ENCODE measurements at places on chromosomes 3 and 15. TPM values are rescaled to one million over a fixed set of nuclear protein-coding genes. Genes with fewer than 3 reads are reported as not detected.
A peak's percentile ranks its signal among the peaks of the same experiment; 100 is the strongest.

GRIP2 gene
- total RNA-seq: 0.18 TPM

ADCY5 gene
- total RNA-seq: 15.3 TPM

AQP9 gene
- not detected for total RNA-seq

MINAR1 gene
- 2.1 TPM for total RNA-seq

PLA2G4D gene
- not detected for total RNA-seq

CIB1 gene
- 33.8 TPM for total RNA-seq

CLDN1 gene
- total RNA-seq: 41.4 TPM

DNA sequence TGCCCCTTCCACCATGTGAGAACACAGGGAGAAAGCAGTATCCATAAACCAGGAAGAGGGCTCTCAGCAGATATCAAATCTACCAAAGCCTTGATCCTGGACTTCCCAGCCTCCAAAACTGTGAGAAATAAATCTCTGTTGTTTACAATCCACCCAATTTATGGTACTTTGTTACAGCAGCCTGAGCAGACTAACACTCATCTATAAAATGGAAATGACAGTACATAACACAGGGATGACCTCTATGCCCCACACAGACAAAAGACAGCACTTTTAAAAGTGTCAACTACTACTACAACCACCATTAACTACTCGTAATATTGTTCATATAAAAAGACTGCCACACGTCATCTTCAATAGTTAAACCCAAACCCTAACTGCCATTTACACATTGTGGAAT, 5.7 kb downstream of the RYK start:
- DNase-seq: no peak

GRCh38 chr3:61353382-61353781, 102.1 kb upstream of the FHIT start:
- DNase-seq: no peak

GRCh38 chr15:59933607-59934006, 70.5 kb upstream of the FOXB1 start:
- no peak for DNase-seq

DNA sequence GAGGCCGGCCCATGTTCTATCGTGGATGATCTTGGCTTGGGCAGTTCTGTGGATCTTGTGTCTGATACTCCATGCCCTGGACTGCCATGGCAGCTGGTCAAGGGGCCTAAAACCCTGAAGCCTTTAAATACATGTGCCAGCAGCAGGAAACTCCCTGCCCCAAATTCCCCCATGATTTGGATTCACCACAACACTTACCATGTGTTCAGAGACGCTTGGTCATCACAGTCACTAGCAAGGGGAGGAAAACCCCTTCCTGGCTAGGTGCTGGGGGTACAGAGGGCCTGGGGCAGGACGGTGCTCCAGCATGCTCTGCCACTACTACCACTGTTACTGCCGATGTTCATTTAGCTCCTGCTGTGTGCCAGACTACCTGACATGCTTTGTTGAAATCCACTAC, 94.4 kb downstream of the DNAJB8 start:
- DNase-seq: no peak

DNA sequence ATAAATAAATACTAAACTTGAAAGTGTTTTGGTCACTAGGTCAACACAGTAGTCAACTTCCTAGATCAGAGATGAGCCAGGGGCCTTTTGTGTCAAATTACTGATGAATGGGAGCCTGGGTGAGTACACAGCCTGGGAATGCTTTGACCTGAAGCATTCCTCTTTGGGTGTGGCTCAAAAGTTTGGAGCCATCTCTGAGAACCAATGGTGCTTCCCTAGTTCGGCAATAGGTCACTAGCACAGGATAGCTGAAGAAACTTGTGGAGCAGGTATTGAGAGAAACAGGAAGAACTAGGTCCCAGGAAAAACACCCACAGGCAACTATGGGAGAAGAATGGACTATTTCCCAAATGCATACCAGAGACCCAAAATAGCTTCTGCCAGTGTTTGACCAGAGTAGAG, 56.6 kb upstream of the PLXND1 start:
- DNase-seq: no peak

DNA sequence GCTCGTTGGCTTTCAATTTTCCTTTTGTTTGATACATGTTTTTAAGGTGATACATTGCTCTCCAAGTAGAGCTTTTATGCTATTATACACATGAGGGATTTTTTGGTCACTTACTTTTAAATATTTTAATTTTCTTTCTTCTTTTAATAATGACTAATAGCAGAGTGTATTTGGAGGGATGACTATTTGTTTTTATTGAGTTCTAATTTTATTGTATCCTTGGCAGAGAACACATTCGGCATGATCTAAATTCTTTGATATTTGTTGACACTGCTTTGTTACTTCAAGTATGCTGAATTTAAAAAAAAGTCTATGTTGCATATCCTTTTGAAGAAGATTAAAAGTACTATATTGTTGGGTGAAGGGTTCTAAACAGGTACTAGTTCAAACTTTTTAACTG, 149.9 kb upstream of the PDZRN3 start:
- DNase-seq: no peak

- DNase-seq: no peak
Measured at GRCh38 chr15:94066046-94066445, 165.3 kb upstream of the MCTP2 start.

GRCh38 chr15:53331328-53332190, 427.9 kb downstream of the WDR72 start:
- no peak for DNase-seq

DNA sequence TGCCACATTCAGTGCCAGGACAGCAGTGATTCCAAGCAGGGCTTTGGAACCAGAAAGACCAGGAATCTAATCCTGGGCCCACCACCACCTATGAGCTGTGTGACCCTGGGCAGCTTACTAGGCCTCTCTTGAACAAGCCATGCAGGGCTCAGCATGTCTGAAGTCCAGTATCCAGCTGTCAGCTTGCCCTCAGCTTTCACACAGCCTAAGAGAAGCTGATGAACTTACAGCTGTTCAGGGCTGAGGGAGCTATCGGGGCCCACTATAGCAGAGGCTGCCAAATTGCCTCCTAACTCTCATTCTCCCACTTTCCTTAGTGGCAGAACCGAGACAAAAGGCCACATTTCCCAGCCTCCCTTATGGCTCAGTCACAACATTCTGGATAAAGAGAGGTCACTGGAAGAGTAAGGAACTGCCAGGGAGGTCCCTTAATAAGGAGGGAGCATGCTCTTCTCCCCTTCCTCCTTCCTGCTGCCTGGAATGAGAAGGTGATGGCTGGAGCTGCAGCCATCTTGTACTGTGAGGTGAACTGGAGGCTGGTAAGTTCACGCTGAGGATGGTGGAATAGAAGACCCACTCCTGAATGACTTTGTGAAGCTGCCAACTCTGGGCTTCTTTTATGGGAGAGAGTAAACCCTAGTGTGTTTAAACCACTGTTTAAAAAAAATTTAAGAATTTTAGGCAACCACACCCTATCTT, 34.5 kb downstream of the FEM1B start:
- peak; percentile 38 for DNase-seq

GRCh38 chr3:138184994-138185393, 2.1 kb upstream of the ARMC8 start:
- no peak for DNase-seq

GRCh38 chr15:34754674-34755418, at the start of gene GJD2:
GJD2 (minus strand) TSS chr15:34754998; CDS start chr15:34754488, 510 bp downstream.
- no peak for DNase-seq
